OCI-M1 (cell line): ENCODE measurements at places on chromosomes 11 and 22.
A peak's percentile ranks its signal among the peaks of the same experiment; 100 is the strongest.

DNA sequence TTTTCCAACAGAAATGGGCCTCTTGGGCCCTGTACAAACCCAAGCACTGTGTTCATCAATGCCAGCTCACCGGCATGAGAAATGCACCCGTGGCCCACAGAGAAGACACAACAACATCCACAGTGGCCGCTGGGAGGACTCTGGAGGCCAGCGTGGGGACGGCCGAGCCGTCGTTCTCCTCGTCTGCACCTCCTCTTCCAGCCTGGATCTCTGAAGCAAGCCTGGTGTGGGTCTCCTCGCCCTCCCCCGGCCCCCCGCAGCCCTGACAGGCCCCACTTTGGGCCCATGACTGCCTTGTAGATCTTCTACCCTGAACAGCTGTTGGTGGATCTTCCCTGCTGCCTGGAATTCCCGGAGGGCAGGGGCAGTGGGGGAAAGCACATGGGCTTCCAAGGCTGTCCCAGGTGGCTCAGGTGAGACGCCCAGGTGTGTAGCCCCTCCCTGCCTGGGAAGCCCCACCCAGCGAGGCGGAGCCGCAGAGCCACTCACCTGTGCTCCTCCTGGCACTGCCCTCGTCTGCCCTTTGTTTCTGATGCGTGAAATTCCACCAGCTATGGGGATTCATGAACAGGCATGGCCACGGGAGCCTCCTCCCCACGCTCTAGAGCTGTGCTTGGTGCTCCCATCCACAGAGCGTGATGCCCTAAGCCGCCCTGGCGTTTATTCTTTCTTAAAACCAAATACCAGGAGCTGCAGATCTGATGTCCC is 225.9 kb downstream of the BRD1 start:
- no peak for DNase-seq

DNA sequence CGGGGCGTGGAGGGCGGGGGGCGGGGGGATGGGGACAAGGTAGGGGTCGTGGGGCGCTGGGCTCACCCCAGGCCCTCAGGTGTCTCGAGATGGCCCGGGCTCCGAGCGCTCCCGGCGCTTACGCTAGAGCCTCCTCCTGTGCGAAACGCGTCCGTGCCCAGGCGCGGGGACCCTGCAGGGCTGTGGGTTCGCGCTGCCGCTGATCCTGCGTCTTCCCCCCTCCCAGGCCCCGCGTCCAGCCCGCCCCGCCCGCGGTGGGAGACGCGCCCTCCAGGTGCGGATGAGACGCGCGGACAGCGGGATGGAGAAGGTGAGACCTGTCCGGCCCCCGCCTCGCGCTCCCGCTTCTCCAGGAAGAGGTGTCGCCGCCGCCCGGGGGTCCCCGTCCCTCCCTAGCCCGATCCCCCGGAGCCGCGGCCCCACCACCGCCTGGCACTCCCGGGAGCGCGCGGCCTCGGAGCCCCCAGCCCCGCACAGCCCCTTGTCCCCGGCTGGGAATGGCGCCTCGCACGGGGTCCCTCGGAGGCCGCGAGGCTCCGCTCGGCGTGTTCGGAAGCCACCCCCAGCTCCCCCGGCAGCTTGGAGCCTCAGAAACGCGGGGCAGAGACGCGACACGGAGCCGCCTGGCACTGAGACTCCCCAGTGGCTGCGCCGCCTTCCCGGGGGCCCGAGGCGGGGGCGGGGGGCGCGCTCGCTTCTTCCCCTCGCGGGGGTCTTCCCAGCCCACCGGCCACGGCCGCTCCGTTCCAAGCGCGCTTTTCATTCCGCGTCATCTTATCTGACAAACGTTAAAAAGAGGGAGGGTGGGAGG is 27.6 kb upstream of the TOLLIP start:
- DNase-seq, result no peak

GRCh38 chr11:69804769-69805508 is 14.3 kb downstream of the FGF3 start:
- DNase-seq, result no peak

DNA sequence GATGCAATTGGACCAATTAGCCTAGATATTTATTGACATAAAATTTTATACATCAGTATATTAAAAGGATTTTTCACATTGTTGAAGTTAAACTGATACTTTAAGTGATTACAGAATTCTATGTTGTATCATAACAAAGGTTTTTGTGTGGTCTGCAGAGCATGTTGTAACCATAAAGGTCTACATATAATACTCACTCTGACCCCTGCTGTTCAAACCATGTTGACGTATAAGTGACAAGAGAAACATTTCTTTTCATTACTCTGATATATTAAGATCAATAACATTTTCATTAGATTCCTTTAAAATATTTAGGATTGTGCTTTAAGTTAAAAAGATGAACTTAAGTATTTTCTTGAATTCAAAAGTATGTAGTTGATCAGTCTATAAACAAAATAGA is 63.9 kb downstream of the GAS2 start:
- DNase-seq, result peak; percentile 53

GRCh38 chr22:35489239-35489638 is 51.4 kb upstream of the RASD2 start:
- no peak for DNase-seq

DNA sequence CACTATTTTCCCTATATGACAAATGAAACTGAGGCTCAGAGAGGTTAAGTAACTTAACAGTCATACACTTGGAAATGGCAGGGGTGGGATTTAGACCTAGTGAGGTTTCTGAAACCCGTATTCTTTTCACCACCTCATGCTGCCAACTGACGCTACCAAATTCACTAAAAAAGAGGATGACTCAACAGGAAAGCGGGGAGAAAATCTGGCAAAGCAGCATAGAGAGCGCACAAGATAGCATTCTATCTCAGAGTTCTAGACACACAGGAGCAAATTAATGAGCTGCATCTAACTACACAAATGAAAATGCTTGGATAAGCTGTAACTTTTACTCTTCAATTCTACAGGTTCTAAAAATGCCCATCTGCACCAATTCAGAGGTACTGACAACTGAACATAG is 136.4 kb downstream of the RBFOX2 start:
- no peak for DNase-seq

GRCh38 chr11:6474806-6475500 is 1.2 kb upstream of the TRIM3 start:
- DNase-seq, result peak; percentile 26

GRCh38 chr11:26470992-26471391 is 101.1 kb downstream of the MUC15 start:
- peak; percentile 17 for DNase-seq

DNA sequence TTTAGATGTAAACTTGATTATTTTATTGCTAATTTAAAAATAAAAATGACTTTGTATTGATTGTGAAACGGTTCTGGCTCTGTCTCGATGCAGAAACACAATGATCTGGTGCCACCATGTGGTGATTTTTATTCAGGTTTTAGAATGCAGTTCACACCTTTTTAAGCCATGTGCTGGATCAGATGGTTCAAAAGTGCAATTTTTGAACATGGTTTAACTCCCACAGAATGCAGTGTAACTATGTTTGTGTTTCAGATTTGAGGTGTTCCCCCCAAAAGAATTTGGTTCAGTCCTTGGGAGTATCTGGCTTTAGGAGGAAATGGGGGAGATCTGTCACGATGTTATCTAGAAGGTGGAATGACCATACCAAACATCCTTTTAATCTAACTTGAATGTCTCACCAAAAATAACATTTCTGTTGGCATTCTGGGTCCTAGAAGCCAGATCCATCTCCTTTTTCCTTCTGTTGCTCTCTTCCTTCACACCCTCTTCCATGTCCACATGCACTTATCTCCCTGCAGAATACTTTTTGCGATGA is 7.9 kb downstream of the MRPL16 start:
- DNase-seq, result peak; percentile 83

- DNase-seq, result no peak
Observed at GRCh38 chr11:128914216-128915148, 23.3 kb downstream of the KCNJ5 start.

DNA sequence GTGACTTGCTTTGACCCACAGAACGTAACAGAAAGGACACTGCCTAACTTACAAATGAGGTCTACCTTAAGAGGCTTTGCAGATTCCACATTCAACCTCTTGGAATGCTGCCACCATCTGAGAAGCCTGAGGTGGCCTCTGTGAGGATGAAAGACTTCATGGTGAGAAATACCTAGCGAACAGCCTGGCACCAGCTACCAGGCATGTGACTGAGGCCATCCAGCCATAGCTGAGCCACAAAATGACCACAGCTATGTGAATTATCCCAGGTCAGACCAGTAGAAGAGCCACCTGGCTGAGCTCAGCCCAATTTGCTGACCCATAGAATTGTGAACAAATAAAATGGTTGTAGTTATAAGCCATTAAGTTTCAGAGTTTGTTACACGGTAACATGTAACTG is 37.5 kb downstream of the PPARA start:
- no peak for DNase-seq

DNA sequence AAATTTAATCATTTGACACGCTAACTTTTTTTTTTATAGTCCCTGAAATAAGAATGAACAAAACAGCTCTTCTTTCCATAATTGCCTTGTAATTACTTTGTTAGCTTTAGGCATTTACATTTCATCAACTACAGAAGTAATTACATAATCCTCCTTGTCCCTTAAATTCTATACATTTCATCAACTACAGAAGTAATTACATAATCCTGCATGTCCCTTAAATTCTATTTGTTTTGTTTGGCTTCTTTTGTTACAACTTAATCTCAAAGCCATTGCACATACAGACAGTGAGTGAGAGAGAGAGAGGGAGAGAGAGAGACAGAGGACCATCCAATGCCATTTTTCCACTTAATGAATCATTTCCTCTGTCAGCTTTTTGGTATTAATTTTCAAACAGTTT is 873.2 kb downstream of the METTL15 start:
- no peak for DNase-seq

DNA sequence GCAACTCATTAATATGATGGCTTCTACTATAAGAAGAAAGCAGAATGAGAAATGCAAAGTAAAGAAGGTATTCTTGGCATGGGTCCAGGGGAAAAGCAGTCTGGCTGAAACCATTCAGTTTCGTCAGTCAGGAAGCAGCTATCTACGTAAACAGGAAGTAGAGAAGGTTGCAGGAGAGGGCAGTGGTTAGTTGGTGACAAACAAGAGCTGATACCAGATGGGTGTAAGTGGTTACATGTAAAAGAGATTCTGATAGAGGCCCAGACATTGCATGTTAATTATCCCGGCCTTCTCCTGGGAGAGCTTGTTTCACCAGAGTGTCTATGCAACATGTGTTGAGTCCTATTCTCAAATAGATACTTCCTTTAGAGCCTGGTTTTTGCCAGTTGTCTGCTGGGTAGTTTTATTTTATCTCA is 58.4 kb upstream of the PSMA1 start:
- peak; percentile 93 for DNase-seq

GRCh38 chr22:30574095-30574981 is at the start of gene GAL3ST1:
GAL3ST1 (minus strand) TSS chr22:30574665; CDS start chr22:30557392, 17,273 bp downstream.
- no peak for DNase-seq

DNA sequence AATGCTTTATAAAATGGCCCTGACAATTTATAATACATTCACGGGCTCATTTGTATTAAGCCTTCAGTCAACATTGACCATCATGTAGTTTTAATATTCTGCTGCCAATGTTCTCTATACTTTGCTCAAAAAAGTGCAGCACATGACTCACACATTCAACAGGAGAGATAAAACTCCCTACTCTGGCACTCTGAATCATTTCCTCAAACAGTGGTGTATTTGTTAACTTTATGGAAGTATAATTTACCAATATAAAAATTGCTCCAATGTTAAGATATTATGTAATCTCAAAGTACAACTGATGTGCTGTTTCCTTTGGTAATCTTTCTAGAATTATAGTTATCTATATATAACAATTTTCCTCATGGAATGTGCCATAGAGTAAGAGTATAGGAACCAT is 39.9 kb downstream of the MAML2 start:
- DNase-seq, result peak; percentile 53

DNA sequence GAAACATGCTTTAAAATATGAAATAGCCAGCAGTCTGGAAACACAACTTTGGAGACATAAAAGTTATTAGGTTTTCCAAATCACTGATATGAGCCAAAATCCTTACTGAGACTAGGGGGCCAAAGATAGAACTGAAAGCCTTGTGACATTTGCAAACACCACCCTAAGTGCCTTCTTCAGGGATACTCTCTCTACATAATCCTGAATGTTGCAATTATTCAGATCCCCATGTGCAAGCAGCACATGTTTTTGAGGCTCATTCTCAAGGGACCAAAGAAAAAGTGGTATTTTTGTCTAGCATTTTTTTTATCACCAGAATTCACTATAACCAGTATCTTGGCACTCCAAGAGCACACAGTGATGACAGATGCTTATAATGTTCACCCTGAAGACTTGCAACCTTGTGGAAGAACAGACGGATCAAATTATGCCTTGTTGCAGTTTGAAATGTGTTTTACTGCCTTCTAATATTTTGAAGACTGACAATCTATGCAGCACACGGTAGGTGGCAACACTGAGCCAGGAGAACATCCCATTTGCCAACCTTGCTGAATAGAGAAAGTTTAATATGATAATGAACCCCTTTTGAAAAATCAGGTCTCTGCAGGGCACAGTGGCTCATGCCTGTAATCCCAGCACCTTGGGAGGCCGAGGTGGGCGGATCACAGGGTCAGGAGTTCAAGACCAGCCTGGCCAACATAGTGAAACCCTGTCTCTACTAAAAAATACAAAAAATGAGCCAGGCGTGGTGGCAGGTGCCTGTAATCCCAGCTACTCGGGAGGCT is 78.5 kb downstream of the PLEKHA7 start:
- DNase-seq, result peak; percentile 64

DNA sequence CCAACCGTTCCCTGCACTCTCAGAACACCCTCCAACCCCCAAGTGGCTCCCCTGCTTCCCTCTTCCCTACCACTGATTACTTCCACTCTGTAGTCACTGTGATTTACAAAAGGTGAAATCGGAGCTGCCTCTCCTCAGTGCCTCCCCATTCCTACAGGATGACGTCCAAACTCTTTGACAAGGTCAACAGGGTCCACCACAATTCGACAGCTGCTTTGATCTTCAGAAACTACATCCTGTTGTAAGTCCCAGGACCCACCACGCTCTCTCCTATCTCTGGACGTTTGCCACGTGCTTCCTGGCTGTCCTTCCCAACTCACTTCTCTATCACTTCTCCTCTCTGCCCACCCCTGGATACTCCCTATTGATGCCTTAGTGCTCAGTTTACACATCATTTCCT is 85.0 kb upstream of the EIF3D start:
- DNase-seq, result no peak

DNA sequence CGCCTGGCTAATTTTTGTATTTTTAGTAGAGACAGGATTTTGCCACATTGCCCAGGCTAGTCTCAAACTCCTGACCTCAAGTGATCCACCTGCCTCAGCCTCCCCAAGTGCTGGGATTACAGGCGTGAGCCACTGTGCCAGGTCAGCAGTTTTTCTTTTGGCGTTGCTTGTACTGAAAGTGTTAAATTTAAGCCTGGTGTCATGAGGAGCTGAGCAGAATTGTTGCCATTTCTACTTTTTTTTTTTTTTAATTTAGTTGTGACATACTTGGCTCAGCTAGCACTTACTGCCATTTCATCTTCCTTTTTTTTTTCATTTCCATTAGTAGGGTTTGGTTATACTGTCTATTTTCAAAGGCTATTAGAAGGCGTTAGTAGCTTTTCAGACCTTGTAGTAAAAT is 10.7 kb downstream of the TAB1 start:
- no peak for DNase-seq

DNA sequence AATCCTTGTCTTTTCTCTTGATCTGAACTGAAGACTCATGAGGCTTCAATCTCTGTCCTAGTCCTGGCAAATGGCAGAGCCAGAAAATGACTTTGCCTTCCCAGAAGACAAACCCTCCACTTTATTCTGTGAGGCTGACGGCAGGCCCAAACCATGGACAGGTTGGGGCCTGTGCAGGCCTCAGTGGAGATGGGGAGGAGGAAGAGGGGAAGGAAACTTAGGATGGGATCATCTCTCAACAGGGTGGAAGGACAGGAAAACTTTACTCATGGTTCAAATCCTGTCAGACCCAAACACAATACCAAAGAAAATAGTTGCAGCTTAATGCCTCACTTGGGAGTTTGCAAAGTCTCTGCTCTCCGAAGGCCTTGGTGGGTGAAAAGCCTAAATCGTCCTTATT is 9.8 kb downstream of the RPL27A start:
- no peak for DNase-seq
